Stimulated activated CD4-positive, alpha-beta T cell treated with anti-CD3 and anti-CD28 coated beads, Interleukin-4, amount 100 ng/mL, for 1 hour (primary cell): ENCODE measurements at places on chromosomes 6 and 20.

DNA sequence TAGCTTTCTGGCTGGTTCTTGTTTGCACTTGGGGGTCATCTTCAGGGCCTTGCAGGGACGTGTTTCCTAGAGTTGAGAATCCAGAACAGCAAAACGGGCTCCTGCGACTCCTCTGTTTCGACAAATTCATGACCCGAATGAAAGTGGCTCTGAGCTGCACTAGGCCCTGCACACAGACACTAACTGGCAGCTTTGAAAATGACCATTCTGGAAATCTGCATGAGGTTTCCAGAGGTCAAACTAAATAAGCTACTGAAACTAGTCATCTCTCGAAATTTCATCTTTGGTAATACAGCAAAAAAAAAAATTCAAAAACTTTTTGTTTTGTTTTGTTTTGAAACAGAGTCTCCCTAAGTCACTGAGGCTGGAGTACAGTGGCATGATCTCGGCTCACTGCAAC is 15.5 kb upstream of the BMP7 start:
- no peak for DNase-seq

DNA sequence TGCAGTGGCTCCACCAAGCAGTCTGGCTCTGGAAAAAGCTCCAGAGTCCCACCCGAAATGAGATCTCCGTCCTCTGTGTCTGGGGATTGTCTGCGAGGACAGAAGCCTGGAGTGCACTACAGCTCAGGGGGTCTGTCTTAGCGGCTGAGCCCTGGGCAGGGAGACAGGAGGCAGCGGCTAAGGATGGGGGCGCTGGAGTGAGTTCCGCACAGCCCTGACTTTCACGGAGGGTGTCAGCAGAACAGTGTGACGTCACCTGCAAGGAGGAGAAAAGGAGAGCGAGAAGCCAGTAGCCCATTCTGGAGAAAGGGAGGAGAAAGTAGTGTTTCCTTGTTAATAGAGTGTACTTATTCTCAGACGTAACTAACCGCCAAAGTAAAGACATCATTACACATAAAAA is 97.6 kb downstream of the FAM50B start:
- no peak for DNase-seq

DNA sequence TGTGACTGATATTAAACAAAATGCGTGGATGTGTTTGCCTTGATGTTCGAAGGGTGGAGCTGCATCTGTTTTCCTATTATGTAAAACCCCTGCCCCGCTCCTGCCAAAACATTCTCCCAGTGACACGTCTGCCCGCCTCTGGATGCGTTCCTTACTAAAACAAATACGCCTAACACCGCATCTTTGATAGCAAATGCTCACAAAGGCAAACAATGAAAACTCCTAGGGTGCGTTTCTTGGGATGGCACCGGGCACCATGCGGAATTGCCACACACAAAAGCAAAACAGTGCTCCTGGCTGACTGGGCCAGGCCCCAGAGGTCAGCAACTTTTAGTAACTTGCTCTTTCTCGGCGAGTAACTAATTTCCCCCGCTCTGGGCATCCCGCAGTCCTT is 9.0 kb upstream of the FOXC1 start:
- DNase-seq = no peak

DNA sequence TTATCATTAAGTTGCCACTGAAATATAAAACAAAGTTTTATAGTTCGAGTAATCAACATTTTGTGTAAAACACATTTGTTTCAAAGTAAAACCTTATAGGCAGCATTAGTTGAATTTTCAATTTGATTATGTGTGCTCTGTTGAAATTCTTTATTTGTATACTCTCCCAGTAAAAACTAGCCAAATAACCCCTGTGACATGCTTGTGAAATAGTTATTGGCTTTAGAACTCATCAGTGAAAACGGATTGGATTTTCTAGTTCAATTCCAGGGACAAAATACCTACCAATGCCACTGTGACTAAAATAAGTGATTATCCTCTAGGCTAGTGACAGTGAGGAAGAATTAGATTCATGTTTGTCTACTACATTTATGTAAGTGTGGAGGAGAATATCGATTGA is 212.9 kb downstream of the TMEM200A start:
- DNase-seq = no peak

DNA sequence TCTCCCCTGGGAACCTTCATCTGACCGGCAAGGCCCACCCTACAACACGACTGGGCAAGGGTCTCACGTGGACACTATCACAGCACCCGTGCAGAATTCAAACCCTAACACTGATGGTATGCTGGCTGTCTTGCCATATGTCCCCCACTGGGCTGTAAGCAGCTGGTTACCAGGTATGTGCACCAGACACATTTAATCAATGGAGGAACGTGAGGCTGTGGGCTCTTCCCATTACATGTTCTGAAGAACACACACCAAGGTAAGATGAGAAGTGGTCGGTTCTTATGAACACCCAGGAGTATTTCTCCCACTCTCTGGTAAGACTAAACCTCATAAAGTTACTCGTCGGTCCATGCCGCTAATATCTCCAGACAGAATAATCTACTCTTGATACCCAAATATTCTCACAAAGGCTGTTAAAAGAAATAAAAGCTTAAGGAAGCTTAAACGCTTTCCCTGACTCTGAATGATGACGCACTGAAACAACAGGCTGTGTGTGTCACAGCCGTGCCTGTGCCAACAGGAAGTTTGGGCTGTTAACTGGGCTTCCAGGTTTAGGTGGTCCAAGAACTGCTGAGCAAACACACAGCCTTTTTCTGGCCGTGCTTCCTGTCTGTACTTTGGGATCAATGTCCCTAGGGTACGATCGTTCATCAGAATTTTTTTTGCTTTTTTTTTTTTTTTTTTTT is 75.3 kb downstream of the SLC23A2 start:
- DNase-seq = no peak
